ENCODE measurements at places on chromosomes 1 and 21.
A peak's percentile ranks its signal among the peaks of the same experiment; 100 is the strongest.

DNA sequence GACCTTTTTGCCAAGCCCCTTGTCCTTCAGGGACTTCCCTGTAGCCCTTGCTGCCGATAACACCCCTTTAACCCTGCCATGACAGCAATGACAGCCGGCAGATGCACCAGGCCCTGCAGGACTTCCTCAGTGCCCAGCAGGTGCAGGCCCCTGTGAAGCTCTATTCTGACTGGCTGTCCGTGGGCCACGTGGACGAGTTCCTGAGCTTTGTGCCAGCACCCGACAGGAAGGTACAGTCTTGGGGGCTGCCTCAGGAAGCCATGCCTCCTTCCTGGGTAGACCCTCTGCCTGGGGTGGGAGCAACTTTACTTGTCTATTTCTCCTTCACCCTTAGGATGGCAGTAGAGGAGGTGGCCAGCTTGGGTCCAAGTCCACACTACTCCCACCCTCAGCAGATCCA lies 16.1 kb upstream of the PADI6 start:
- no peak for DNase-seq

DNA sequence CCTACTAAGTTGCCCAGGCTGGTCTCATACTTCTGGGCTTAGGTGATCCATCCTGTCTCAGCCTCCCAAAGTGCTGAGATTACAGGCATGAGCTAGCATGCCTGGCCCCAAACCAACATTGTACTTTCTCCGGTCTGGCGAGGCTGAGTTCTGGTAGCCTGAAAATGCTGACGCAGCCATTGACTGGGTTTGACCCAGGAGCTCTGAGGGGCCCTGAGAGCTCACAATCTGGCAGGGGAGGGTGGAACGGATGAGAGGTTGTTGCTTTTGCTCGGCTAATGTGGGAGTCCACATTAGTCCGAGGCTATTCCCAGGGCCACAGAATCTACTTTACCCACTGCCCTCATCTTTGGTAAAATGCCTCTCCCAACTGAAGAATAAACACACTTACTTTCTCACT lies 35.1 kb upstream of the PARP1 start:
- no peak for DNase-seq

GRCh38 chr1:226047495-226047894 lies 15.0 kb upstream of the H3-3A start:
- no peak for DNase-seq

DNA sequence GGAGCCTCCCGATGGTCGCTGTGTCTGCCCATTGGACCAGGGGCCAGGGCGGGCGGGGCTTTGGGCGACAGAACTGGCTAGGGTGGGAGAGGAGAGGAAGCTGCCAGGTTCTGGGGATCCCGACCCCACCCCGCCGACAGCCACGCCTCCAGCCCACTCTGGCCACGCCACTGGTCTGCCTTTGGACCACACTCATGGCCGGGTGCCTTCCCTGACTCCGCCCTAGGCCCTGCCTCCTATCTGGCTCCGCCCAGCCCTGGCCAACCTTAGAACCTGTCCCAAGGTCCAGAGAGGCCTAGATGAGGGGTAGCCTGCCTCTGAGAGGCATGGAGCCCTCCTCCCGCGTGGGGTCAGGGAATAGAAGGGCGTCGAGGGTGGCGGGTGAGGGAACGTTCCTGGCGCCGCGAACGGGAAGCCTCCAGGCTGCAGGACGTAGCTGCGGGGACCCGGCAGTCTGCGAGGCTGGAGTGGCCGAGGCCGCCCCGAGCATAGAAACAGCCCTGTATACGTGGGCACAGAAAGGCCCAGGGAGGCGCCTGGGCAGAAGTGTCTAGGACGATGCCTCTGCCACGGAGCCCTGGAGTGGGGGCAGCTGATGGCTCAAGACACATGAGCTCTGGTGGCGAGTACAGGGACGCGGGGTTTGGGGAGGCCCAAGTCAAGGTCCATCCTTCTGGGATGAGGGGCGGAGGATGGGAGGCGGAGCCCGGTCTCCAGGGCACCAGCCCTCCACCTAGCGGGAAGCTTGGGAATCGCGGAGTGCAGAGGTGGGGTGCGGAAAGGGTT lies 11.5 kb upstream of the COL16A1 start:
- DNase-seq = peak; percentile 34

GRCh38 chr1:239722035-239722434 lies 335.7 kb downstream of the CHRM3 start:
- no peak for DNase-seq

DNA sequence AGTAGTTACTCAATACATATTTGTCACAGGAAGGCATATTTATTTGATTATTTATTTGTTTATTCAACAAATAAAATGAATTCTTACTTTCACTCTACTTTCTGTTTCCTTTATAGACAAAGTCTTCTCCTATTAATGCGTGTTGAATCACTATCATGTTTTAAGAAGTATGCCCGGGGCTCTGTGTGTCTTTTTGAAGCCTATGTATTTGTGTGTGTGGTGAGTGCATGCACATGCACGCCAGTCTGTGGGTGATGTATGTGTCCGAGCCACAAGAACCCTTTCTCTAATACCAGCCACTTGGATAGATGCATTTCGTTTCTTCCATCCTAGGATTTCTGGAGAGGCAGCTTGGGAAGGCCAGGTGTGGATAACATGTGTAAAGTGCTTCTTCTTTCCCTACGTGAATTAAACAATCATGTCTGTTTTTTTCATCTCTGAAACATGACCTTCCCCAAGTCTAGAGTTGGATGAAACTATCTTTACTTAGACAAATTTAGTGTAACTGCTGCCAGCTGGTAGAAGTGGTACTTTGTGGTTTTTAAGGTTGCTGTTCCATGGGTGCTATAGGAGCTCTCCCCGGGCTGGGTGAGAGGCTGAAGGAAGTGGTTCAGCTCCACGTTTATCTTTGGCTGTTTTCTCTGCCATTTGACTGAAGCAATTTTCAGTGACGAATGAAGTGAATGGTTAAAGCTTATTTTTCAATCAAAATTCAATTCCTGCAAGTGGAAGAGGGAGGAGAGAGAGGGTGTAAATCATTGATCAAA lies 46.8 kb upstream of the PPM1J start:
- DNase-seq = no peak

GRCh38 chr21:29005696-29006095 lies 13.0 kb upstream of the LTN1 start:
- no peak for DNase-seq

- no peak for DNase-seq
Measured at GRCh38 chr1:68231627-68232288, 565 bp downstream of the WLS start.

GRCh38 chr1:214979191-214979590 lies 103.3 kb upstream of the KCNK2 start:
- DNase-seq = no peak

GRCh38 chr1:23908453-23909341 lies 4.5 kb downstream of the CNR2 start:
- DNase-seq = peak; percentile 6

DNA sequence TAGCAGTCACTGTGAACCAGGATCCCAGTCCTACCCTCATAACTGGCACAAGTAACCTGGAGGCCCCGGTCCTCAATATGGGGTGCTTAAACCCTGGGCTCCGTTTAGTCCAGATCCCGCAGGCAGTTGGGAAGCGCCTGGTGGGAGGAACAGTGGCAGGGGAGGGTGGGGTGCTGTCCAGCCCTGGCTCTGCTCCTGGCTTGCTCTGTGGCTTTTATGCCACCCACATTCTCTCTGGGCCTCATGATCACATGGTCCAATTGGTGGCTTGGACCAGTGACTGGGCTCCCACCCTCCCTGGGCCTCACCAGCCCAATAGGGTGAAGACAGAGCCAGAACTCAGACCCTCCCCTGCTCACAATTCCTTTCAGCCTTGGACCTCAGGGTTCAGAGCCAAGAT lies 2.9 kb downstream of the CD164L2 start:
- no peak for DNase-seq

DNA sequence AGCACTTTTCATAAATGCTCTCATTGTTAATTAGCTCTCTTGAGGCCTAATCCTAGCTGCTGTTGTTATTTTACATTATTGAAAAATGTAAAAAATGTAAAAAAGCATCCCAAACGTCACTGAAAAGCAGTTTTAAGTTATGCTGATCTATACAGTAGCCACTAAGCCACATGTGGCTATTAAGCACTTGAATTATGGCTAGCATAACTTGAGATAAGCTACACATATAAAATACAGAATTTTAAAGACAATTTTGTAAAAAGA lies 18.4 kb upstream of the DNASE2B start:
- no peak for DNase-seq

GRCh38 chr1:160095382-160096105 lies 2.9 kb downstream of the IGSF8 start:
- no peak for DNase-seq

GRCh38 chr1:183289051-183289496 lies 103.0 kb downstream of the LAMC2 start:
- no peak for DNase-seq

DNA sequence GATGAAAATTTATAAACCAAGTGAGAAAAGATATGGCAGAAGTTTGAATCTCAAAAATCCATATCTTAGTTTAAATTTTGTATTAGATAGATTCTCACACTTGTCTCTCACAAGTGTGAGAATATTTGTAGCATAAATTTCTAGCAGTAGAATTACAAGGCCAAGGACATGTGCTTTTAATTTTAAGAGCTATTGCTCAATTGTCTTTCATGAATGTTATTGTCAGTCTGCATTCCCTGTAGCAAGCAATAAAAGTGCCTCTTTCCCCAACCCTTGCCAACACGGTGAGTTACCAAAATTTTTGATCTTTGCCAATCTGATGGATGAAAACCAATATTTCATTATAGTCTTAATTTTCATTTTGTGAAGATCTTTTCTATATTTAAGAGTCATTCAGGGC lies 64.0 kb downstream of the CTH start:
- DNase-seq = no peak

GRCh38 chr1:145994391-145995120 lies 1.8 kb downstream of the TXNIP start:
- DNase-seq = peak; percentile 41

DNA sequence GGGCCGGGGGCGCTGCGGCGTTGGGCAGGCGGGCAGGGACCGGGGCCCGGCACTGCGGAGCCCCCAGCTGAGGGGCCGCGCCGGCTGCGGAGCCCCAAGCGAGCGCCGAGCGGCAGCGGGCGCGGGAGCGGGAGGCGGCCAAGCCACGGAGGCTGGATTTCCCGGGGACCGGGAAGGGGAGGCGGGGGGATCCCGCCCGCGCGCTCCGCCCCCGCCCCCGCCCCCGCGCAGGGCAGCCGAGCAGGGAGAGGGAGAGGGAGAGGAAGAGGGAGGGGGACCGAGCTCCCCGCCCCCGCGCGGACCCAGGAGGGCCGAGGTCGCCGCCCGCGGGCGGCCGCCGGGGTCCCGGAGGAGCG lies at the start of gene DLGAP3:
DLGAP3 (minus strand) TSS at position 154 of the 356 bp plus-strand sequence. CDS start 24,267 bp downstream, outside the sequence.
- DNase-seq = no peak

DNA sequence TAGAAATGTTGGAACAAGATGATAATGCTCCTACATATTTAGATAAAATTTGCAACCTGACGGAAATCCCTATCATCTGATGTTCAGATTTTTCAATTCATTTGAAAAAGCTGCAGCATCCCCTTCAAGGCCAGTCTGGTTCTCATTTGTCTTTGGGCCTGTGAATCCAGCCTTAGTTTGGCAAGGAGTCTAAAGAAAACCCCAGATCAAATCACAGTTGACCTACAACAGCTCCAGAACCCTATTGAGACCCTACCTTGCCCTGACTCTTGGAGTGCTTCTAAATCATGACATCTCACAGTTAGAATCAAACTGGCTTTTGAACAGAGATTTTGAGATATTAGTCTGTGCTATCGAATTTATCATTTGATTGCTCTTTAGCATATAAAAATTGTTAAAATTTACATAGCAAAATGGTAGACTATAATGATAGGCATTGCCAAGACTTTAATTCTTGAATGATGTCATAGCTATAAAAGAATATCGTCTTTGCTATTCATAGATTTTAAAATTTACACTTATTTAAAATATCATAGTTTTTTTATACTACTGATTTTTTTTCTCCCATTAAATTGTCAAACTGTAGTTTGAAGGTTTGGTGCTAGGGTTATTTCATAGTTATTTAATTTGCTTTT lies 2.2 kb downstream of the PPP2R5A start:
- no peak for DNase-seq

DNA sequence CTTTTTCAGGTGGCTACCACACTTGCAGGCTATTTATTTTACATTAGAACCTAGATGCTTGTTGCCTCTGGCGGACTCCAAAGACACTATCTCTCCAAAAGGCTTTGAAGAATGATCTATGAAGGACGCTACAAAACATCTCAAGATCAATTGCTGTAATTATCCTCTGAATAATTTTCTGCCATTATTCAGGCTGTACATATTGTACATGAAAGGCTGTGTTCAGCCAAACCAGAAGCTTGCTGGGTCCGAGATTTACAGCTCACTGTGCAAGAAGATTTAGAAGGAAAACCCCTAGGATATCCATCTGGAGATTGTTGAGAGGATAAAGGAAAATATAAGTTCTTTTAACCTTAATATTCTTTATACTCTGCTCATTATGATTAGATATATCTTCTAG lies 523.6 kb upstream of the PLXNA2 start:
- DNase-seq = no peak

GRCh38 chr1:59549903-59550302 lies 253.0 kb downstream of the FGGY start:
- no peak for DNase-seq

- DNase-seq = peak; percentile 77
Measured at GRCh38 chr1:35715568-35716002, 3.1 kb downstream of the C1orf216 start.

DNA sequence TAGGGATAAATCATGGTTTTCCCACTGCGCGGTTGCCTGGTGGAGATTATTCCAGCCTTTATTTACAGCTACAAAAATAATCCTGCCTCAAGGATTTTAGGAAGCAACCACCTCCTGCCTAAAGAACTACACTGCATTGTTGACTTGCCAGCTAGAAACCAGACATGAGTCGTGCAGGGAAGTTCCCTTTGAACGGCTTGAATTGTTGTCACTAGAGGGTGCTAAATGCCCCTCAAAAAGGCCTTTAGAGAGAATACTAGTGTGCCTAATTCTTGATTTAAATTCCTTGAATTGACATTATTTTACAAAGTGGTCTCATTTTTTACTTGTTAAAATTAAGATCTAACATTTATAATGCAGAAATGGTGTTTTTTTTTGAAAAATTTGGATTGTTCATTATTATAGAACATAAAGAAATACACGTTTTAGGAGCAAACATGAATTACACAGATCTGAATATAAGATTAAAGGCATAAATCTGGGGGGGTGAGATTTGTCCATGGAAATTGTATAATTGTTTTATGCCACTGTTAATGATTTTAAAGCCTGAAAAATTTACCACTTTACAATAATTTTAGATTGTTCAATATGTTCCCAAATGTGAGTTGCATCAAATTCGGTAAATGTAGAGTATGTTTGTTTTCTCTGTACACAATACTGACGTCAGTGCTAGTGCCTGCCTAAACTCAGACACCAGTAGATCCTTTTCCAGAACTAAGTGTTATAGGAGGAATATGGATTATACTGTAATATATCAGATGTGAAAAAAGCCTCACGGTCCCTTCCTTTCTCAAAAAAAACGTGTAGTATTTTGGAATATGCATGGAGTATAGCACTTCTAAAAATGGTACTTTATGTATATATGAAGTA lies 7.6 kb upstream of the ERG start:
- no peak for DNase-seq

- no peak for DNase-seq
Measured at GRCh38 chr1:71706029-71706671, 576.2 kb downstream of the NEGR1 start.

- DNase-seq = no peak
Measured at GRCh38 chr1:22470227-22470626, 18.6 kb downstream of the ZBTB40 start.
